NCI-H82 (cell line): ENCODE measurements at places on chromosomes 13 and 19.
A peak's percentile ranks its signal among the peaks of the same experiment; 100 is the strongest.

DNA sequence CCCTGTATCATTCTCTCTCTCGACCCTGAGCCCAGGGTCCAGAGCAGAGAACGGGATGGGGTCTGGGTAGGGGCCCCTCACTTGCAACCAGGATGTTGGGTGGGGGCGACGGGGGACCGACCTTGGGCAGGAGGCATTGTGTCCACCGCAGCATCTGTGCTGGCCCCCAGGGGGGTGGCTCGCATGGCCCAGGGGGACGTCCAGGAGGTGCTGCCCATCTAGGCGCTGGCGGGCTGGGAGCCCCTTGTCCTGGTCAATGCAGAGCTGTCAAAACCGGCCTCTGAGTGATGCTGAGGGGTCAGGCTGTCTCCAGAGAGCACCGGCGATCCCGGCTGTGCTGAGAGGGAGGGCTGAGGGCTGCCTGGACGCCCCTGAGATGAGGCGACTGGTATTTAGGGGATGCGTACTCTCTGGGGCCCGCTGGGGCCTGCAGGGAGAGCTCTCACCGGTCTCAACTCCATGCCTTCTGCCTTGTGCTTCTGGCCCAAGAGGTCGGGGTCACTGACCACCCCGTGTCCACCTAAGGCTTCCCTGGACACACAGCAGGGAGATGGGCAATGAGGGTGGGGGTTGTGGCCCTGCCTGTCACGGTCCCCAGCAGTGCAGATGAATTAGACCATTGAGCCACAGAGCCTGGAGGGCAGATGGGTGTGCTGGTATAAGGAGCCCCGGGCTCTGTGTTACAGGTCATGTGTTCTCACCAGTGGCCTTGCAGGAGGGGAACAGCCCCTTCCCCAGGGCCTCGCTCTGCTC, 8.6 kb downstream of the RPS9 start:
- peak; percentile 57 for DNase-seq

GRCh38 chr19:6718741-6719539, 1.5 kb downstream of the C3 start:
- DNase-seq = peak; percentile 60

- no peak for DNase-seq
Measured at GRCh38 chr19:42172261-42172660, 40.0 kb upstream of the POU2F2 start.

DNA sequence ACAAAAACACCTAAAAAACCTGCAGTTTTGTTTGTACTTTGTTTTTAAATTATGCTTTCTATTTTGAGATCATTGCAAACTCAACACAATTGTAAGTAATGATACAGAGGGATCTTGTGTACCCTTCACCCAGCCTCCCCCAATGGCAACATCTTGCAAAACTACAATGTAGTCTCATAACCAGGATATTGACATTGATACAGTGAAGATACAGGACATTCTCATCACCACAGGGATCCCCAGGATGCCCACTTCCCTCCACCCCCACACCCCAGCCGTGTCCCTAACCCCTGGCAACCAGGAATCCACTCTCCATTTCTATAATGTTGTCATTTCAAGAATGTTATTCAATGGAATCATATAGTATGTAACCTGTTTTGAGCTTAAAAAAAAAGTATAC, 10.3 kb upstream of the C5AR2 start:
- DNase-seq = no peak

DNA sequence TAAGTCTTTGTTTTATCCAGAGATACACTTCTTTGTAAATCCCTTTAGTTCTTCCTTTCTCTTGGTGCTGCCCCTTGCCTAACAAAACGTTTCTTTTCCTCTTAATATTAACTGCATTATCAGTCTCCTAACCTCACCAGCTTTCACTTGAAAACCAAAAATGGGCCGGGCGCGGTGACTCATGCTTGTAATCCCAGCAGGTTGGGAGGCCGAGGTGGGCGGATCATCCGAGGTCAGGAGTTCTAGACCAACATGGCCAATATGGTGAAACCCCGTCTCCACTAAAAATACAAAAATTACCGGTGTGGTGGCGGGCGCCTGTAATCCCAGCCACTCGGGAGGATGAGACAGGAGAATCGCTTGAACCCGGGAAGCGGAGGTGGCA, 329.8 kb upstream of the MIR17HG start:
- peak; percentile 70 for DNase-seq

DNA sequence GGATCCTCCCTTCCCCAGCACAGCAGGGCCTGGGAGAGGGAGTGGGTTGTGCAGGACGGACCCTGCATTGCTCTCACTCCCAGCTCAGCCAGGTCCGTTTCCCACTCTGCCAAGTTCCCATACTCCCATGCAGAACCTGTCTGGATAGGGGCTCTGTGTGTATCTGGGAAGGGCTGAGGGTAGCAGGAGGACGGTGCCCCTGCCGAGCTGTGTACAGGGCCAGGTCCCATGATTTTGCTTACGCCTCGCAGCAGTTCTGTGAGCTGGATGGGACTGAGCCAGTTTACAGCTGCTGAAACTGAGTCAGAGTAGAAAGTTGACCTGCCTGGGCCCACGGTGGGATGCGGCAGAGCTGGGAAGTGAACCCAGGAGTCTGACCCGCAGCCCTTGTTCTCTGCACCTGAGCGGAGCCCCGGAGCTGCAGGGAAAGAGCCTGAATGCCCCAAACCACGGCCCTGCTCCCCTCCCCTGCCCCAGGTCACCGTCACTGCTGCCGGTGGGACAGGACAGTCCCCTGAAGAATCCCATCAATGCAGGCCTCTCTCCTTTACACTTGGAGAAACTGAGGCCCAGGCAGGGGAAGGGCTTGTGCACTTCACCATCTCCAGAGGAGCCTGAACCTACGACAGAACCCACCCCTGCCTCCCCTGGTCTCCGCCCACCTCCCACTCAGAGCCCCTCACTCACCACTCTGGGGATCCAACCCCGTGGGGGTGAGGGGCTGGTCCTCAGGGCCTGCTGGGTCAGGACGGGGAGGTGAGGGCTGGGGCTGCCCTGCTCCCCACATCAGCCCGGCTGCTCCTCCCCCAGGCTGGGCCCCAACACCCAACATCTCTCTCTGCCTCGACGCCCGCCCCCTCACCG, 3.5 kb downstream of the LILRB5 start:
- DNase-seq = no peak

DNA sequence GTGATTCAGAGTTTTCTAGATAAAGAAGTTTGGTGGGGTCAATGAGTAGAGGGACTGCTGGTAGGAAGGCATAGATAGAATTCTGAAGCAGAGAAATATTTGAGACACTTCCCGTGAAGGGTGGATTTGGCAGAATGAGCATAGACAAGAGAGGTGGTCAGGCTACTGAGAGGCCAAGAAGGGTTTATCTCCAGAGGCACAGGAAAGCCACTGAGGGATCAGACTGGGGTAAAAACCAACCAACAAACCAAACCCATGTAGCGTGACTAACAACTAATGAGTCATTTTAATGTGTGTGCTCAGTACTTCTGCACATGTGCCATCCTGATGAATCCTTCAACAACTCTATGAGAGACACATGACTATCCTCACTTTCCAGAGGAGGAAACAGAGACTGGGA, 60.0 kb upstream of the SERP2 start:
- DNase-seq = no peak

- no peak for DNase-seq
Measured at GRCh38 chr13:95335667-95336066, 34.4 kb upstream of the ABCC4 start.

- DNase-seq = no peak
Measured at GRCh38 chr13:93305886-93306285, 79.3 kb downstream of the GPC6 start.

DNA sequence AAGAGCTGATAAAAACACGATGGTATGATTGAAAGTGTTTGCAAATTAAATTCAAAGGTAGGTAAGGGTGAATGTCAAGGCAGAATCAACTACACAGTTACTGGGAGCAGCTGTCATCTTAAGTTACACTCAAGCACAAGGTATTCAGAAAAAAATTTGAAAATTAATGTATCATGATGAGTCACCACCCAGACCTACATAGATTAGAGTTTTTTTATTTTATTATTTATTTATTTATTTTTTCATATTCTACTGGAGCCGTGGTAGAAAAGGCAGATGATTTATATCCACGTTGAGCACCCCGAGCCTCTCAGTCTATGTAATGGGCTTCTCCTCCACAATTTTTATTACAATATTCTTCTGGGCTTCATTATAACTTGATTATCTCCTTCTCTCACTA, 728.9 kb upstream of the ARGLU1 start:
- no peak for DNase-seq

- DNase-seq = peak; percentile 80
Measured at GRCh38 chr19:12064590-12065538, at the start of gene ZNF844. Gene ZNF844 (plus strand): TSS chr19:12064731. CDS start chr19:12064874, 143 bp downstream.

- DNase-seq = no peak
Measured at GRCh38 chr13:85853161-85853894, 54.1 kb upstream of the SLITRK6 start.

- DNase-seq = peak; percentile 16
Measured at GRCh38 chr19:49133621-49134454, 14.5 kb downstream of the PPFIA3 start.

DNA sequence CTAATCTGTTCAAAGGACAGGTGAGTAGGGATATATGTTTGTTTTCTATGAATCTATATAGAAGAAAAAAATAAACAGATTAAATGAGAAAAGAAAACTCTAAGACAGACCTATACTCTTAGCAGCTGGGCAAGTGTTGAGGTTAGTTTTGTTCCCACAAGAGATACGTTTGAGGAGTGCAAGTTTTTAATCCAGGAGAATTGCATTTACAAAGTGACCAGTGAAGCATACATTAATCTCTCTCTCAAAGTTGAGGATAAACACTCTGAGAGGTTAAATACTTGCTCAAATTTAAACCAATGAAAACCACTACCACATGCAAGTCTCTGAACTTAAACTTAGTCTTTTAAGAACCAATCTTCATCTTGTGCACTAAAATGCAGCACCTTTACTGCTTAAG, 930.5 kb upstream of the MIR17HG start:
- DNase-seq = peak; percentile 62

DNA sequence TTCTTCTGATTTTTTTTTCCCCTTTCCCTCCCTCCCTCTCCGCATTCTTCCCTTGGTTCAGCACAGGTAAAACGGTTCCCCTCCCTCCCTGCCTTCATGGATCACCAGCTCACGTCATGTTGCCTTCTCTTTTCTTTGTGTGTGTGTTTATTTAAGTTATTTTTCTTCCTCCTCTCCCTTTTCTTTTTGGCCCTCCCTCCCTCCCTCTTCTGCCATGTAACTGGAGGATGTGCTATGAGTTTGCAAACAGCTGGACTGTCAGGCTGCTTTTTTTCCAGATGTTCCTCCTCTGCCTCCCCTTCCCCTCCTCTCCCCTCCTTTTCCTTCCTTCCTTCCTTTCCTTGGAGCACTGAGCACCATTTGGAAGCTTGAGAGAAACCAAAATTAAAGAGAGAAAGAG, 2.0 kb downstream of the LENG9 start:
- no peak for DNase-seq

- DNase-seq = no peak
Measured at GRCh38 chr19:3509566-3509989, 3.5 kb downstream of the FZR1 start.

DNA sequence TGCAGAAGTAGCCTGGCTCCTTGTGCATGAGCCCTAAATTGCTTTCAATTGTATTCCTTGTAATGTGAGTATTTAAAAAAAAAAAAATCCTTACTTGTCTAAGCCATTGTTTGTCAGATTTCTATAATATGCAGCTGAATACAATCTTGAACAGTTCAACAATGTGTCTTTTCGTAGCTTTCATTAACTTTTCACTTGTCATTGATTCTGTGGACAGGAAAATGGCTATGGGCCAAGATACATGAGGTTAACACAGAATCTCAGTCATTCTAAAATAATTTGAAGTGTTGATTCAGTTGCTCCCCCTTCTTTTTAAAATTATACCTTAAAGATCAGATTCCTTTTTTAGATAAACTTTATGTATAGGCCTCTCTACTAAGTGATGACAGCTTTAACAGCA, 395.8 kb upstream of the KLF12 start:
- no peak for DNase-seq

- peak; percentile 75 for DNase-seq
Measured at GRCh38 chr13:97574926-97575325, 141.0 kb downstream of the RAP2A start.

- DNase-seq = no peak
Measured at GRCh38 chr19:29568036-29569025, 37.8 kb upstream of the POP4 start.

- peak; percentile 67 for DNase-seq
Measured at GRCh38 chr13:28626266-28626665, 32.7 kb upstream of the POMP start.

DNA sequence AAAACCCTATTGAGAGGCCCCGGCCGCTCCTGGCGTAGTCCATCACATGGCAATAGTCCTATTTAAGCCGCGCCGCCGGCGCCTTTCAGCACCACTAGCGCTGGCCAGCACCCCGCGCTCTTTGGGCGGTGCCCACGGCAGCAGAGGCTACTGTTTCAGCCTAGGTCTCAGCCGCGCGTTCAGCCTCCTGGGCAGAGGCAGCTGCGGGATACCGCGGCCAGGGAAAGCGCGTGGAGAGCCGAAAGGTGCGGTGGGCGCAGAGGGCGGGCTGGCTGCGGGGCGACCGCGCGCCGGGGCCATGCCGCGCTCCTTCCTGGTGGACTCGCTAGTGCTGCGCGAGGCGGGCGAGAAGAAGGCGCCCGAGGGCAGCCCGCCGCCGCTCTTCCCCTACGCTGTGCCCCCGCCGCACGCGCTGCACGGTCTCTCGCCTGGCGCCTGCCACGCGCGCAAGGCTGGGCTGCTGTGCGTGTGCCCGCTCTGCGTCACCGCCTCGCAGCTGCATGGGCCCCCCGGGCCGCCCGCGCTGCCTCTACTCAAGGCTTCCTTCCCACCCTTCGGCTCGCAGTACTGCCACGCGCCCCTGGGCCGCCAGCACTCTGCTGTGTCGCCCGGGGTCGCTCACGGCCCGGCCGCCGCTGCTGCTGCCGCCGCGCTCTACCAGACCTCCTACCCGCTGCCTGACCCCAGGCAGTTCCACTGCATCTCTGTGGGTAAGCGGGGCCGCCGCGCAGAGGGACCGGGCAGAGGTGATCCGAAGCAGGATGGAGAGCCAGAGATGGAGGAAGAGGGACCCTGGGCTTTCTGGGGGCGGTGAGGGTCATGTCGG, at the start of gene GSX1:
Gene GSX1 (plus strand): TSS at position 91 of the 826 bp plus-strand sequence. CDS start 208 bp downstream, at position 299.
- DNase-seq = no peak

- peak; percentile 77 for DNase-seq
Measured at GRCh38 chr19:47305309-47305751, 4.3 kb upstream of the C5AR1 start.

- DNase-seq = peak; percentile 40
Measured at GRCh38 chr13:48493066-48493765, 39.7 kb downstream of the RCBTB2 start.

GRCh38 chr13:96900986-96901385, 93.3 kb downstream of the OXGR1 start:
- DNase-seq = peak; percentile 84

- peak; percentile 64 for DNase-seq
Measured at GRCh38 chr19:3743486-3743885, 18.0 kb downstream of the APBA3 start.

DNA sequence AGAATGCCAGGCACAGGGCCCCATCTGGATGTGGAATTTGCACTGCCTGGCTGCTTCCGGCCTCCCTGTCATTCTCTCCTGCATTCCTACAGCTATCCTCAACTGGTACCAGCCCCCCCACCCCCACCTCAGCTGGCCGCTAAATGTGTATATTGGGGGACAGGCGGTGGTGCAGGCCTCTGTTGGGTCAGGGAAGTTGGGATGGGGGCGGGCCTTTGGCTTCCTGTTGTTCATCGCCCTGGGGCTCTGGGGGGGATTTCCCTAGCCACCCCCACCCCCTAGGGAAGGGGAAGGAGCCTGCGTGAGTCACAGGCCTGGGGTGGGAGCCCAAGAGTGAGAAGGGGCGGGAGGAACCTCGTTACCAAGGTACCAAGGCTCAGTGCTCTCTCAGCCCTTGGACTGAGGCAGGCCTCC, 10.6 kb downstream of the POU2F2 start:
- DNase-seq = no peak
